ENCODE measurements at places on chromosomes 12 and 14. TPM values are rescaled to one million over a fixed set of nuclear protein-coding genes. Genes with fewer than 3 reads are reported as not detected.
A peak's percentile ranks its signal among the peaks of the same experiment; 100 is the strongest.

HOXC5 gene
- not detected for polyA plus RNA-seq

CLEC4A gene
- 1.5 TPM for polyA plus RNA-seq

NKX2-1 gene
- polyA plus RNA-seq, result not detected

TGFB3 gene
- polyA plus RNA-seq, result 94.3 TPM

AKAP5 gene
- polyA plus RNA-seq, result 0.37 TPM

SLC38A4 gene
- 10.3 TPM for polyA plus RNA-seq

RAB5B gene
- polyA plus RNA-seq, result 130 TPM

FGF6 gene
- polyA plus RNA-seq, result 49.3 TPM

NEUROD4 gene
- polyA plus RNA-seq, result not detected

PRH2 gene
- polyA plus RNA-seq, result not detected

CLEC2D gene
- 13.3 TPM for polyA plus RNA-seq

CLBA1 gene
- 2.9 TPM for polyA plus RNA-seq

SAV1 gene
- polyA plus RNA-seq, result 22.5 TPM

SERPINA3 gene
- not detected for polyA plus RNA-seq

SPPL3 gene
- polyA plus RNA-seq, result 21.9 TPM

C12orf50 gene
- polyA plus RNA-seq, result not detected

PPP1R36 gene
- 0.41 TPM for polyA plus RNA-seq

SDS gene
- polyA plus RNA-seq, result not detected

STXBP6 gene
- polyA plus RNA-seq, result 18.5 TPM

TPPP2 gene
- polyA plus RNA-seq, result not detected

GLIPR1L2 gene
- 2.1 TPM for polyA plus RNA-seq

MANSC4 gene
- not detected for polyA plus RNA-seq

DNA sequence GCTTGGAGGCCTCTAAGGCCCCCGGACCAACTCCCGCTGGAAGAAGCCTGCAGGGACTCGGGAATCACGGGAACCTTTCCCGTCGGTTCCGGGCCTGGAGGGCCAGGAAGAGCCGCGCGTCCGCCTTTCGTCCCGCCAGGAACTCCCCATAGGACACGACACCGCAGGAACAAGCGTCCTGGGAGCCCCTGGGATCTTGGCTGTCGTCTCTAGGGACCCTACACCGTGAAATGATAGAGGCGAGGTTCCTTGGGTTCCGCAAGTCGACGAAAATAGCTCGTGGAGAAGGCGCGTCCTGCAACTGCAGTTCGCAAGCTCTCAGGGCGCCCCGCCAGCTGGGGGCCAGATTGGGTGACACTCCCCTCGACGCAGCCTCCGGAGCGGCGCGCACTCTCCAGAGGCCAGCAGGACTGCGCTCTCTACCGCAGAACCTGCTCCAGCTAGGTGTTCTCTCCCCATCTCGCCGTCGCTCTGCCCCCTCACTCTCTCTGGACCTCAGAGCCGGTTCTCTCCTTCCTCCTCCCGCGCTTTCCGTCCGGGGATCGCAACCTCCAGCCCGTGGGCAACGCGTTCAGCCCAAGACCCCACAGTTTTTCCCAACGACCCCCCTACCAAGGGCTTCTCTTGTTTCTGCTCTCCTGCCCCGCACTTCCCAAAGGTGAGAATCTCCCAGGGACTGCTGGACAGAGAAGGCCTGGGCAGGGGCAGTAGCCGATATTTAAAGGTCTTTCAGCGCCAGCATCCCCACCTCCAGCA is 776 bp downstream of the BMP4 start:
- peak; percentile 77 for DNase-seq

- no peak for DNase-seq
These were observed 177.1 kb downstream of the CACNA1C start for GRCh38 chr12:2229661-2230539.

GRCh38 chr12:130970165-130970907 is 16.6 kb downstream of the ADGRD1 start:
- DNase-seq, result no peak

DNA sequence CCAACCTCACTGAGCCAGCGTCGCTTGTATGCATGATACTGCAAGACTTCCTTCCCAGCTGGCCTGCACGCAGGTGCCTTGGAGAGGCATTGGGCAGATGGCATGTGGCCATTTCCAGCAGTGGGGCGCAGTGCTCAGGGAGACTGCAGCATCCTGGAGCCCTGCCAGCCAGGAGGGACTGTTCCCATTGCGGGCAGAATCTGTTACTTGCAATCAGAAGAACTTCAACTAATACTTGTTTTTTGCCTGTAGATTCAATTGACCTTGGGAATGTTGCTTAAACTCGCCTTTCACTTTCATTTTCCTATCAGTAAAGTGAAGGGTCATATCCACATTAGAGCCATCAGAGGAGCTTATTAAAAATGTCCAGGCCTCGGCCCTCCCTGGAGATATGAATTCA is 29.8 kb downstream of the ANKRD9 start:
- no peak for DNase-seq

DNA sequence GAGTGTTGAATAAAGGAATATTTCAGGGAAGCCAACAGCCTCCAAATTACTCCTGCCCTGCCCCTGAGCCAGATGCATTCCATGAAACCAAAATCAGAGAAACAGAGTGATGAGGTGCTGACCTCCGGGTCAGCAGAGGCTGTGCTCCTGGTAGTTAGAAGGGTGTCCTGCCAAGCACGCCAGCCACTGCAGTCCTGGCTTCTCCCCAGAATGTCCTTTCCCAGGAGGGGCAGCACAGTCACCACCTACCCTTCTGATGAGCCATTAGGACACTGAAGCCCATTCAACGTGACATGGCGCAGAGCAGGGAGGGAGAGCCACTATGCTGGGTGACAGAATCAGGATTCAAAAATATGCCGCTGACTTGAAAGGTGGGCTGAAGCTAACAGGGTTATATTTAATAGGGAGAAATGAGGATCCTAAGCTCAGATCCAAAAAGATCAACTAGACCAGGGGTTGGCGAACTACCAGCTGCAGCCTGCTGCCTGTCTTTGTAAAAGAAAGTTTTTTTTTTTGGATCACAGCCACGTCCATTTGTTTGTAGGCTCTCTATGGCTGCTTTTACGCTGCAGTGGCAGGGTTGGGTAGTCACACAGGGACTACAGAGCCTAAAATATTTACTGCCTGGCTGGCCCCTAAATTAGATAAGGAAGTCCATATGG is 34.5 kb upstream of the PLEK2 start:
- DNase-seq, result no peak

- DNase-seq, result no peak
These were observed 6.3 kb upstream of the SERPINA1 start for GRCh38 chr14:94394581-94395207.

DNA sequence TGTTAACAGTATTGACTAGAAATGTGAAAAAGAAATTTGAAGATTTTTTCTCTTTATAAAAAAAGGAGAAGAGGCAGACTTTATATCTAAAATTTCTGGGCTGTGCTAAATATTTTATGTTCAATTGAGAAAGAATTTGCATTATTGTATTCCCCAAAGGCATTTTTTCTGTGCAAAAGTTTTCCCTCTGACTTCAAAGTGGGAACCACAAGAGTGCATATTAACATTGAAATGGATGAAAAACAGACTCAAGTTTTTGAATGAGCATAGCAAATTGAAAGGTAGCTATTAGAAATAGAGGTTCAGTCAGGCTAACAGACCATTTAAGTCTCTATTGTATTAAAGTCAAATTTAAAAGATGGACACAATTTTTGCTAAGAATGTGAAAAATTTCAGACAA is 95.2 kb downstream of the RASSF9 start:
- peak; percentile 10 for DNase-seq

- DNase-seq, result no peak
These were observed 11.1 kb downstream of the STRAP start for GRCh38 chr12:15893260-15893659.

- no peak for DNase-seq
These were observed 39.8 kb downstream of the MSRB3 start for GRCh38 chr12:65318186-65318685.

DNA sequence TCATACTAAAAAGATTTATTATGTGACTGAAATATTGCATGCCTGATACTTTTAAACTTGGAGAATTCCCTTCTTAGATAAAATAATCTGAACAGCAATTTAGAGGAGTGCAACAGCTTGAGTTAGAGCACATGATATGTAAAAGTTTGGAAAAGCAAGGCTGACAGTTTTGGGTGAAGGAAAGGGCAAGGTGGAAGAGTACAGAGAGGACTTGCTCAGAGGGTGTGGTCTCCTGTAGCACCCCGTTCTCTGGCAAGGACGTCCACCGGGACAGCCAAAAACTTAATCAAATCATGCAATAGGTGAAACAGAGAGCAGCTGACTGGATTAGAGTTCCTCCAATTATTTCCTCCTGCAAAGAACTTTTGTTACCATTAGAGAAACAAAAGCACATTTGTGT is 65.2 kb upstream of the PDZRN4 start:
- DNase-seq, result no peak

GRCh38 chr14:23728791-23729190 is 92.6 kb downstream of the DHRS2 start:
- DNase-seq, result no peak

DNA sequence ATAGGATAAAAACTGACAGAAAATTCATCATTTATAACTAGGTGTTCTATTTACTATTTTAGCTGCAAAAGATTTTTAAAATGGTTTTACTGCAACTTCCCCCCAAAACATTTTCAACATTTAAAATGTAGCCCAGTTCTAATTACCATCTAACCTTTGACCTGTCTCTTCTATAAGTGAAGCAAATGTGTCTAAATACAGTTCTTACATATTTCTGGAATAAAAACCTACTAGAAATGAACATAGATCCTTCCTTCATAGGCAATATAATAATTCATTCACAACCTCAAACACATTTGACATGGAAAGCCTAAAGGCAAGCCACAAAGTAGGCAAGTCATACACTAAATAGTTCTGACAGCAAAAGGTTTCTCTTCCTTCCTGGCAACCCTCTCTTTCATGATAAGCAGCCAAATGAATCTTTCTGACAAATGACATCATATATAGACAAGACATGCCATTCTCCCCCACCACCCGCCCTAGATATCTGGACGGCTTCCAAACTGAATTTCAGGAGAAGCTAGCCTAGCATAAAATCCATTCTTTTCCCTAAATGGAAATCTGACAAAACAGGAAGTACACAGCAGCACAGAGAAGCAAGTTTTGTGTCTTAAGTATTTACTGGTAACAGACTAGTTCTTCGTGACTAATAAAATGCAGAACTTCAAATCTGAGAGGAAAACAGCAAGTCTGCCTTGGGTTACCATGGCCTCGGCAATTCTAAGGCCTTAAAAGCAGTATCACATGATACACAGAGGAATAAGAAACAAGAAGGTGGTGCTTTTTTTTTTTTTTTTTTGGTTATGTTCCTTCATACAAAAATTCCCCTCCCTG is 17.2 kb upstream of the ARID4A start:
- peak; percentile 41 for DNase-seq

DNA sequence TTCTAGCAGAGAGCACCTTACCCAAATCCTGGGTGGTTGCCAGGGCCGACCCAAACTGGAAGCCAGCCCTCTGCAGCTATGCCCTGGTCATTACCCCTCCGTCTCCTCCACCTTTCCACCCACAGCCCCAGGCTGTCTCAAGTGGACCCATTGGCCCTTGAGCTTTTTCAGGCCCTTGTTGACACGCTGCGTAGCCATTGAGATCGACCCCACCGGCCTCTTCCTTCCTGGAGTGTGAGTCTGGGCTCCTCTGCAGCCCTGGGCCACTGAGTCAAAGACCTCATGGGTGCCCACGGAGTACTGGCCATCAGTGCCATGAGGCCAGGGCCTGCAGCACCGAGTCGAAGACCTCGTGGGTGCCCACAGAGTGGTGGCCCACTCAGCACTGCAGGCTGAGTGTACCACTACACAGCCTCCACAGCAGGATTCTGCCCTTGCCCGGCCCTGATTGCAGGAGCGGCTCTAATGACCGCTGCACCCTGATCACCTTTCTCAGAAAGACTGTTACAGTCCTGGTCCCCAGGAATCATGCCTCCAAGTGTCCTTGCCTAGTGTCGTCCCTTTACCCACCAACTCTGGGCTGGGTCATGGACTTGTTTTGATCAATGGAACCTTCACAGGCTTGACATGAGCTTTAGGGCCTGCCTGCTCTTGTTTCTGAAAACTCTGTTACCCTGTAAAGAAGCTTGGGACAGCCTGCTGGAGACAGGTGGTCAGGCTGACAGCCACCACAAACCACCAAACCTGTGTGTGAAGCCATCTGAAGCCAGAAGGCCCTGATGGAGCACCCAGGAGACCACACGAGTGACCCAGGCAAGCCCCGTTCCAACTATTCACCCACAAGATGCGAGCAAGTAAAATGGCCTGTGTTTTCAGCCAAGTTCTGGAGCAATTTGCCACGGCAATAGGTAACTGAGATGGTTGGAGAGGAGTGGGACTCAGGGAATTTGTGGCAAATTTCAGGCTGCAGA is 39.6 kb upstream of the TRAF3 start:
- no peak for DNase-seq

DNA sequence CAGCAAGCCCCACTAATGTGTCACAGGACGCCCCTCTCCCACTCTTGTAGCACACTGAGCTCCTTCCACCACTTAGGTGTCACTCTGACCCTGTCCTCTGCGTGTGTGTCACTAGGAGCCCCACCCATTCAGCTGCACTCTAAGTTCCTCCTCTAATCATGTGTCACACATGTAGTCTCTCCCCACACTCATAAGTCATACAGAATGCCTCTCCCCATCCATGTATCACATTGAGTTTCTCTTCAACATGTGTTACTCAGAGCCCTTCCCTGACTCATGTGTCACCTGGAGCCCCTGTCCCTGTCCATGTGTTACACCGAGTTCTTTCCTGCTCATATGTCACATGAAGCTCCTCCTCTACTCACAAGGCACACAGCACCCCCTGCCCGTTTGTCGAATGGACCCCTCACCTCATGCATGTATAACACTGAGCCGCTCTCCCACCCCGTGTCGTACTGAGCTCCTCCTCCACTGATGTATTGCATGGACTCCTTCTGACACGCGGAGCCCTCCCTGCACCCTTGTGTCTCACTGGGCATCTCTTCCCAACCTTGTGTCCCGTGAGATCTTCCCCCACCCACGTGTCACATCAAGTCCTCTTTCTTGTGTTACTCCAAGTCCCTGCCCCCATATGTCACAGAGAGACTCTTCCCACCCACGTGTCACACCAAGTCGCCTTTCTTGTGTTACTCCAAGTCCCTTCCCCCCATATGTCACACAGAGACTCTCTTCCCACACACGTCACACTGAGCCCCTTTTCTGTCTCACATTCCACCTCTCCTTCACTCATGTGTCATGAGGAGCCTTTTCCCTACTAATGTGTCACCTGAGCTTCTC is 31.0 kb downstream of the RTL1 start:
- no peak for DNase-seq

- DNase-seq, result peak; percentile 41
These were observed 1.8 kb upstream of the RCOR1 start for GRCh38 chr14:102590667-102591099.

- DNase-seq, result no peak
These were observed 7.5 kb downstream of the APPL2 start for GRCh38 chr12:105228494-105228893.

DNA sequence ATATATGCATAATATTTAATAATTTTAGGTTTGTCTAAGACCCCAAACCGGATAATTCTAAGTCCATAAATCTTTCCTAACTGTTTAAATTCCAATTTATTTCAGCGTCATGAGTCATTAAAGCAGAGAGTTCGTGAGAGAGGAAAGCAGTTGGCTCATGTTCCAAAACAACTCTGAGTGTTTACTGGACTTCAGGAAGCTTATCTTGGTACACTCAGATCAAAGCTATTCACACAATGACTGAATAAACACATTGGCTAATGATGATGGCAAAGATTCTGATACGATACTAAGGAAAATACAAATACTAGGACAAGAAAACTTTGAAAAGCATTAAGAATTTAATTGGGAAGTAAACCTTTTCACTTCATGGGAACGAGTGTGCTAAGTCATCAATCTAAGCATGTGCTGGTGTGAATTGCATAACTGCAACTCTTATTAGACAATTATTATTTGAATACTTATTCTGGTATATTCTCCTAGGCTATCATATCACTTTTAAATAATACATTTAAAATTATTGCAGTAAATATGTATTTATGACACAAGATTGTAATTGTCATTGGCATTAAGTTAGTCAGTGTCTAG is 34.8 kb upstream of the CLEC14A start:
- no peak for DNase-seq
